CD4-positive, alpha-beta memory T cell (primary cell): ENCODE measurements at places on chromosomes 2 and 18. TPM values are rescaled to one million over a fixed set of nuclear protein-coding genes. Genes with fewer than 3 reads are reported as not detected.

POLE4 gene
- total RNA-seq, result 49.0 TPM

HOXD13 gene
- not detected for total RNA-seq

INO80D gene
- 41.3 TPM for total RNA-seq

GCG gene
- not detected for total RNA-seq

NEU4 gene
- total RNA-seq, result 0.14 TPM

OLA1 gene
- 31.1 TPM for total RNA-seq

ELOA2 gene
- total RNA-seq, result not detected

STPG4 gene
- total RNA-seq, result 0.72 TPM

TACR1 gene
- total RNA-seq, result not detected

PLEKHA3 gene
- 31.9 TPM for total RNA-seq

ABCG8 gene
- not detected for total RNA-seq

SERPINB13 gene
- not detected for total RNA-seq

RDH14 gene
- 19.1 TPM for total RNA-seq

CFC1 gene
- not detected for total RNA-seq

IL36RN gene
- not detected for total RNA-seq

SFT2D3 gene
- 15.4 TPM for total RNA-seq

CFAP65 gene
- not detected for total RNA-seq

SERPINB7 gene
- total RNA-seq, result not detected

CAMKMT gene
- total RNA-seq, result 16.2 TPM

SERPINB10 gene
- total RNA-seq, result not detected

SERPINB3 gene
- total RNA-seq, result not detected

ILKAP gene
- 78.2 TPM for total RNA-seq

PCARE gene
- not detected for total RNA-seq

FIGN gene
- not detected for total RNA-seq

KCNJ13 gene
- total RNA-seq, result not detected
